Activated CD8-positive, alpha-beta memory T cell treated with anti-CD3 and anti-CD28 coated beads for 24 hours (primary cell): ENCODE measurements at places on chromosomes 11 and 22.

GRCh38 chr22:45670981-45671782 lies 452 bp upstream of the ATXN10 start:
- no peak for DNase-seq

- no peak for DNase-seq
Measured at GRCh38 chr11:46912526-46913150, 5.7 kb downstream of the LRP4 start.

GRCh38 chr11:67648140-67648795 lies 2.3 kb downstream of the ACY3 start:
- no peak for DNase-seq

GRCh38 chr11:33988586-33989370 lies 62.8 kb upstream of the CAPRIN1 start:
- DNase-seq: no peak

GRCh38 chr11:8740129-8740528 lies 57.5 kb downstream of the RPL27A start:
- no peak for DNase-seq

- DNase-seq: no peak
Measured at GRCh38 chr11:96235751-96236150, 107.2 kb downstream of the MAML2 start.

DNA sequence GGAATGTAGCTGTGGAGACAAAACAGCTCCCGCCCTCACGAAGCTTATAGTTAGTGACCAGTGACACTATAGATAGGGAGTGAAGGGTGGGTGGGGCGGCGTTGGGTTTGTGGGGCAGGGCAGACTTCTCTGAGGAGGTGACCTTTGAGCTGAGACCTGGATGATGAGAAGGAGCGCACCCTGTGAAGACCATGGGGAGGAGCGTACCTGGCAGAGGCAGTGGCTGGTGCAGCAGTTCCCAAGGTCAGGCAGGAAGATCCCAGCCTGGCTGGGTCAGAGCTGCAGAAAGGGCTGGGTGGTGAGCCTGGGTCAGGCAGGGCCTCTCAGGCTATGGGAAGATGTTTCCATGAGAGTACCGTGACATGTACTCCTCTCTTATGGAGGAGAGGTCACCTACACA lies 135.0 kb upstream of the RCN1 start:
- DNase-seq: no peak

- DNase-seq: no peak
Measured at GRCh38 chr11:96188243-96189006, 154.6 kb downstream of the MAML2 start.

- DNase-seq: peak; percentile 52
Measured at GRCh38 chr11:76637491-76638269, 32.9 kb downstream of the LRRC32 start.

DNA sequence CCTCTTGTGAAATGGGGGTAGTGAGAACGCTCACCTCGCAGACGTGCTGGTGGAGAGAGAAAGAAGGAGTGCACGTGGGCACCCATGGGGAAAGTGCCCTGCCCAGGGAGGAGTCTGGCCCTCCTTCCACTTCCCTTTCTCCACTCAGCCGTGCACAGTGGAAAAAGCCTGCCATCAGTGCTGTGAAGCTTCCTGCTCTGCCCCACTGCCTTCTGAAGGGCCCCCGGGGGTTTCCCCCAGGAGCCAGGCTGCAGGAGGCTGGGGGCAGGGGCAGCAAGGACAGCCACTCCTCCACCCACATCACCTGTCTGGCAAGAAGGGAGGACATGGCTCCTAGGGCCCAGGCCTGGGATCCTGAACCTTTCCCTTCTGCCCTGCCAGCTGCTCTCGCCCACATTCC lies 7.6 kb downstream of the TP53I11 start:
- DNase-seq: no peak

- DNase-seq: no peak
Measured at GRCh38 chr11:63611395-63611747, 2.9 kb downstream of the PLAAT3 start.

DNA sequence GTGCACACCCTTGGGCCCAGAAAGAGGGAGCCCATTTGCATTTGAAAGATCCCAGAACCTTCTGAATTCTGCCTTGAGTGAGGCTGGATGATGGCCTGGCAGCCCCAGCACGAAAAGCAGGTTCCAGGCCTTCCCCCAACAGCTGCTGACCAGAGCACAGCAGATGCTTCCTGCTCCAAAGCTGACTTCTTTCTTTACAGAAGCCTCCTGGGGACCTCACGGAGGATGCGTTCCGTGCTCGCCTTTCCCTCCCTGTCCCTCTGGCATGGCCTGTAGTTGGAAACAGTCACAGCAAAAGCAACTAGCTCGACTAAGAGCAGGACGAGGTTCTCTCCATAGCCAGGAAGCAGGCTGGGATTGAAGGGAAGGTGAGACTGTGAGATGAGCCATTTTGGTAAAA lies 107.7 kb upstream of the B3GAT1 start:
- no peak for DNase-seq

DNA sequence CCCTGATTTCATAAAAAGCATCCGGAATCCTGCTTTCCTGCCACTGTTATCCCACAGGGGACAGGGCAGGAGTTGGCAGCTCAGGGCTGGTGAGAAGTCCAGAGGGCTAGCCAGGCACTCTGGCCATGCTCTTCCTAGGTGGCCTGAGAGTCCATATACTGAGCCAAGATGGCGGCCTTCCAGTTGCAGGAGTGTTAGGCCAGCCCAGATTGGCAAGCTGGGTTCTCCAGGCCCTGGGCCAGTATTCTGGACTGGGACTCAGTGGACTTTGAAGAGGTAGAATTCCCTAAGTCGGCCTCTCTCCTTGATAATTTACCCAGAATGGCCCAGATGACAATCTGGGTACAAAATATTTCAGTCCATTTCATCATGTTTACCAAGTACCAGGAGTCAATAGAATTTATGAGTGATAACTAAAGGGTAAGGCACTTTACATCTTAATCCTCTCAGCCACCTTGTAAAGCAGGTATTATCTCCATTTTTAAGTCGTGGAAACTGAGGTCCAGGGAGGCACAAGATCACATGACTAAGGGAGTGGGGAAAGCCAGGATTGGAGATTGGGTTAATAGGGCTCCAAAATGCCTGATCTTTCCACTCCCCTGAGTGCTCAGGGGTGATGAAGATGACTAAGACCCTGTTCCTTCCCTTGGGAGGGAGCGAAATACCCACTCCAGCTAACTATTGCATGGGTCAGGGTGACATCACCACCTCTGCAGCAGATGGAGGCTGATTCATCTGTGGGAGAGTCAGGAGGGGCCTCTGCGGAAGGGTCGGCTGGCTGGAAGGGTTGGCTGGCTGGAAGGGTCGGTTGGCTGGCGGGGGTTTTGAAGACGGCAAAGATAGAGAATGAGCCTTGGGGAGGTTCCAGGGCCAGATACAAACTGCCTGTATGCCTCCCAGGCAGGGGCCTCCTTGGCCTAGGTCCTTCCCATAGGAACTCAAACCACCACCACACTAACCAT lies 1.2 kb upstream of the MICALL1 start:
- no peak for DNase-seq

DNA sequence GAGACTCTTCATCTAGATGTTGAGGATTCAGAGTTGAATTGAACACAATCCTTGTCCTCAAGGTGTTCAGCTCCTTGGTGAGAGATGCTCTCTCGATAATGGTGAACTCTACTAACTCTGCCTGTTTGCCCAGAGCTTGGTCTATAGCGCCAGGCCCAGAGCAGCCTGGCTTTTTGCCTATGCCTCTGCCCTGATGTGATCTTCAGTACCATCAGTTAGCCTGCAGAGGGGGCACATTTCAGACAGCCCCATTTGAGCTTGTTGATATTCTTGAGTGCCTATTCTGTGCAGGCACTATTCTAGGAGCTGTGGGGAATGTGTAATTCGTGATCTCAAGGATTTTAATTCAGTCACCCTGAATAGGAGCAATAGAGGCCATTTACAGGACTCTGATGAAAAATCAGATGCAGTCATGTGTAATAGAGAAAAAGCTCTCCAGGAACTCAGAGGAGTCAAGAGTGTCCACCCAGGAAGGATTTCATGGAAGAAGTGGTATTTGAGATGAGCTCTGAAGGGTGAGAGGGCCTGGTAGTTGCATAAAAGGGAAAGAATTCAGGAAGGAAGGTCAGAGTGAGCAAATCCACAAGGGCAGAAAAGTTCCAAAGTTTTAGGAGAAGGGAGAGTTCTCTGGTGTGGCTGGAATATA lies 19.3 kb downstream of the GTPBP1 start:
- DNase-seq: no peak

- no peak for DNase-seq
Measured at GRCh38 chr11:36487619-36488018, 22.5 kb downstream of the TRAF6 start.

GRCh38 chr11:115184901-115185300 lies 319.3 kb downstream of the CADM1 start:
- DNase-seq: no peak
